Activated T-cell treated with anti-CD3 and anti-CD28 coated beads for 48 hours (primary cell): ENCODE measurements at places on chromosomes 6 and 20.

GRCh38 chr6:40791004-40791403, 203.8 kb upstream of the LRFN2 start:
- no peak for DNase-seq

- DNase-seq, result no peak
Observed at GRCh38 chr6:167227984-167228383, 63.1 kb upstream of the UNC93A start.

GRCh38 chr20:61886721-61887595, 178.7 kb downstream of the TAF4 start:
- peak; percentile 25 for DNase-seq

DNA sequence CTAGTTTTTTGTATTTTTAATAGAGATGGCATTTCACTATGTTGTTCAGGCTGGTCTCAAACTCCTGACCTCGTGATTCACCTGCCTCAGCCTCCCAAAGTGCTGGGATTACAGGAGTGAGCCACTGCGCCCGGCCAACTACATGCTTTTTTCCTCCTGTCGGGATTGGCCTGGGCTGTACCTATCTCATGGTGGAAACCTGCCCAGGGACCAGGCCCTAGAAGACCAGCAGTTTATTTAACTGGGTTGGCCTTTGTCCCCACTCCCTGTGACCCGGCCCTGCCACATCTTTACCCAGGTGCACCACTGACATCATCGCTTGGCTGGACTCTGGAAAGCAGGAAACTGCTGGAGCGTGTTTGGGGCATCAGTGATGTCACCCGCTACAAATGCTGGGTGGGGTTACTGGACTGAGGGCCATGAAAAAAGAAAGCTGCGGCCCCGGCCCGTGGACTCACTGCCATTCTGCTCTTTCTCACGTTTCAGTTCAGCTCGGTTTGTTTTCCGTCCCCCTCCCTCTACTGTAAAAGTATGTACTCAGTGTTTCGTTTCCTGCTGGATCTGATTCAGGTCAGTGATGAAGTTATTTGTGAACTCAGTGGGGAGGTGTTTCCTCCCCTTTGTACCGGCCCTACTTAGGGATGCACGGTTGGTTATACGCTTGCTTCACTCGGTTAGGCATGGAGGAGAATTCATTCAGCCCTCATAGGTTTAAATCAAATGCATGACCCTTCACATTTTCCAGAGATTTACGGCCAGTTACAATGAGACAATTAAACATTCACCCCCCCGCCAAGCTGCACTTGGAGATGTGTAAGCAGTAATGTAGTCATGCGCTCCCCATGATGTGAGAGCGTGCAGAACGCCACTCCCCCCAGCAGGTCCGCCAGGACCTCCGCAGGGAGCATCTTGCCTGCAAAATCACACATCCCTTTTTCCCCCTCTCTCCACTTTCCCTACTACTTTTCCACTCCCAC, 179.3 kb downstream of the MTHFD1L start:
- DNase-seq, result no peak

- no peak for DNase-seq
Observed at GRCh38 chr6:76490456-76490855, 418.0 kb upstream of the IMPG1 start.

- no peak for DNase-seq
Observed at GRCh38 chr6:14443629-14444268, 326.2 kb downstream of the CD83 start.

DNA sequence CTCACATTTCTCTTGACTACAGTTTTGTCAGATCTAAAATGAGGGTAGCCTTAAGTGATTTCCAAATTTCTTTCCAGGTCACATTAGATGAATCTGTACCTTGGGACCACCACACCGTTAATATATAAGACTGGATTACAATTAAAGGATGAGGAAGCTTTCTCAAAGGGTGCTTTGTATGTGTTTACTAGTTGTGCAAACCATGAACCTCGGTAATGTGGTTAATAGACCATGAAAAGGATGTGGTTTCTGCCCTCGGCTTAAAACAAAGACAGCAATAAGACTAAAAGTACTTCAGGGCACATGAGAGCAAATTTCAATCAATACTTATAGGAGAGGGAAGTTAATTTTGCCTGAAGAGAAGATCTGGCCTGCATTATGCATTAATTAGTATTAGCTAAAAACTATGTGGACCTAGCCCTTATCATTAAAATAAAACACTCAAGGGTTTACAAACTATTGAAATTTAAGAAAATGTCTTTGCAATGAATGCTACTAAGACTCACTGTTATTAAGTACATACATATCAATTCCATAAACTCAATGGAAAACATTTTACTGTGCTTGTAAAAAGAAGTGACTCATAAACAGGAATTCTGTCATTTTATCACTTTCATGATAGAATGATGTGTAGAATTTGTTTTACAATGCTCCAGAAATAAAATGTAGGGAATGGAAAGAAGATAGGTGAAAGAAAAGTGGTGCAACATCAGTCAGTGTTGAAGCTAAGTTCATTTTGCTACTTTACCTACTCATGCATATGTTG, 936 bp upstream of the TMX4 start:
- DNase-seq, result no peak

DNA sequence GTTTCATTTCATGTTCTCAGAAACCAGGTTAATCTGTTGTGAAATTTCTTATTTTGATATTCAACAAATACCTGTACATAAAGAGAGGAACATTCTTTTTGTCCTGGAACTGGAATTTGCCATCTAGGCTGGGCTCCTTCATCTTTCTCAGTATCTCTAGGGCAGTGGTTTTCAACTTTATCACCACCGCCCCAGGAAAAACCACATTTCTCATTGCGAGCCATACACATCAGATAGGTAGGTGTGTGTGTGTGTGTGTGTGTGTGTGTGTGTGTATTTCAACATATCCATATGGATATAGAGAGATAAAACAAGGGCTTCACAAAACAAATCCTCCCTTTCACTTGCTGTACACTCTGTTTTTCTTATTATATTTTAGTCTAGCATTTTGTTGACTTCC, 24.1 kb downstream of the BFSP1 start:
- no peak for DNase-seq

GRCh38 chr6:104613416-104614001, 246.2 kb downstream of the HACE1 start:
- no peak for DNase-seq

GRCh38 chr6:5090603-5091002, 5.5 kb downstream of the PPP1R3G start:
- no peak for DNase-seq

DNA sequence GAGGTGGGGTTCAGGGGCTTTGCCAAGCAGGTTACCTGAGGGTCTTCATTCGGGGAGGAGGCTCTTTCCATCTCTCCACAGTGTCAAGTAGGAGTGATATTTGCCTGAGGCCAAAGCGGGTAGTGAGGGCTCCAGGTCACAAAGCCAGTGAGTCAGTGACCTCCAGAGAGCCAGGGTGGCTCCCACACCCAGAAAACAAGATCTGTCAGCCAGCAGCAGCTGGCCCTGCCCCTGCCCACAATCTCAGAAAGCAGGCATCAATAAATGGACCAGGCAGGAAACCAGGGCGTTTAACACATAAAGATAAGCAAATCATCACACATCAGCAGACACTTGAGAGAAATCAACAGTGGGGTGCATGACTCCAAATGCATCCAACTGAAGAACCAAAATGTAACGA, 250.8 kb downstream of the CDH26 start:
- DNase-seq, result no peak

DNA sequence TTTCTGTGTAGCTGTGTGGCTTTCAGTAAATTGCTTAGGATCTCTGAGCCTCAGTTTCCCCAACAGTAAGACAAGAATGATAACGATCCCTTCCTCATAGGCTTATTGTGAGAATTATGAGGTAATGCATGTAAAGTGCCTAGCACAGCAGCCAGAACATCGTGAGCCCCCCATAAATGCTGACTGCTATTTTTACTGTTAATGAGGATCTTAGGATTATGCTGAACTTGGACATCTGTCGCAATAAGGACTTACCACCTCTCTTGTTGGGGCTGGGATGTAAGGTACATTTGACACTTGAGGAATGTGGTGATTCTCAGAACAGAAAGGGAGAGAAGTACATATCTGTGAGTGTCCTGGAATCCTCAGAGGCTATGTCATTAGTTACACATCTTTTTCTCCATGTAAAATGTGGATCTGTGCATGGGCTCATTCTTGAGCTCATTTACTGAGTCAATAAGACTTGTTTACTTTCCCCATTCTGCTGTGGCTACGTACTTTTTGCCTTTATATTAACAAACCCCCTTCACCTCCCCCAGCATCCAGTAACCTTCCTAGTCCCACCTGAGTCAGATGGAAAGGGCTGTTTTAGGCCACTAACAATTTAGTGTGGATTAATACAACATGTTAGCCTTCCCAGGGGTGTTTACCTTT, 64.4 kb upstream of the PLEKHG1 start:
- no peak for DNase-seq

DNA sequence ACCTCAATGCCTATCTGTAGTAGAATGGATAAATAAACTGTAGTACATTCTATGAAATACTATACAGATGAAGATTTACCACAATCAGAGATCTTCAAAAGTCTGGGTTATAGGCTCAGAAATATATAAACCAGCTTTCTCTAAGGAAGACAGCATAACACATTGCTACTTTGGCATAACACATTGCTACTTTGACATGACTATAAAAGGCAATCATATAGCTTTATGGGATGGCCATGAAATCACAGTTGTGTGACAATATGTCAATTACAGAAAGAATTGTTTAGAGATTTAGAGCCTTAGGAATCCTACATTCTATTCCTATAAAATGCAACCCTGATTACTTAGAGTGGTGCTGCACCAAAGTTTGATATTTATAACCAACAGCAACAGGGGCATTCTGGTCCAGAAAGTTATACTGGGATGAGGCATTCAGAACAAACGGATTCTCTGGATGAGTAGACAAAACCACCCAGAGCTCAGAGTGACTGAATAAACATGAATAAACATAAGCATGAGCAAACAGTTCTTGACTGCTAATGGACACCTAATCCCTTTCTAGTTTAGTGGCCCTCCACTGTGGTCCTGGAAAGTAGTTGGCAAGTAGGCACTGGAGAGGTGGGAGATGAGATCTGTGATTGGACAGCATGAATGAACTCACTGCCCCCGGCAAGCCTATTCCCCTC, 12.0 kb downstream of the TTI1 start:
- no peak for DNase-seq

DNA sequence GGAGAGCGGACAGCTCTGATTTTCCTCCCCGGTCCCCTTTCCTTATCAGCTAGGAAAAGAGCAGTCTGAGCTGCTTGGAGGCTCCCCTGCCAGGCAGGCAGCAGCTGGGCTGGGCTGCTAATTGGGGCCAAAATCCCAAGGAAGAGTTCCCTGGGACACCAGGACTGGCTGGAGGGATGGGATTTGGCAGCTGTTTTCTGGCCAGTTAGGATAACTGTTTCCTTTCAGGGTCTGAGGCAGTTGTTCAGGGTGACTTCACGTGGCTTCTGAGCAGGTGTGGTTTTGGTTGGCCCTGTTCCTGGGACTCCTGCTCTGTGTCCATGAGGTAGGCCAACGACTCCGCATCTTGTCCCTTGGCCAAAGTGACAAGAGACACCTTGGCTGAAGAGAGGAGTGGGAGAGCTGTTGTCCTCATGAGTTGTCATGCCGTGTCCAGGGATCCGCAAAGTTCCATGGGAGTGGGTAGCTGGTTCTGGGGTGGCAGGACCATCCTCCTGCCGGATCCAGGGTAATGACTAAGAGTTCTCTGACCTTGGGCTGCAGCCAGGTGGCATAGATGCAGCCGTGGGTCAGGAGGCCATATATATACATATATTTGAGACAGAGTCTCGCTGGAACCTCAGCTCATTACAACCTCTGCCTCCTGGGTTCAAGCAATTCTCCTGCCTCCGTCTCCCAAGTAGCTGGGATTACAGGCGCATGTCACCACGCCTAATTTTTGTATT, 21.2 kb downstream of the MRPS18A start:
- no peak for DNase-seq

DNA sequence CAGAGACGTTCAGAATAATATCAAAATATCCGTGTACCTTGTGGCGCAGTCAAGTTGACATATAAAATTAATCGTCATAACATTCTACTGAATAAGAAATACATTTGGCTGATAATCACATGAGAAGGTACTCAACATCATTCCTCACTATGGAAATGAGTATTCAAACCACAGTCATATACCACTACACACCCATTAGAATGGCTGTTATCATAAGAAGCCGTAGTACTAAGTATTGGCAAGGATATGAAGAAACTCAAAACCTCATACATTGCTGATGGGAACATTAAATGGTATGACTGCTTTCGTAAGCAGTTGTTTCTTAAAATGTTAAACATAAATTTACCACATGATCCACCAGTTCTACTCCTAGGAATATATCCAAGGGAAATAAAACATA, 244.7 kb downstream of the CDKAL1 start:
- DNase-seq, result no peak

- peak; percentile 81 for DNase-seq
Observed at GRCh38 chr6:31652925-31653724, 664 bp upstream of the BAG6 start.

GRCh38 chr6:35419961-35420360, 32.2 kb upstream of the FANCE start:
- DNase-seq, result no peak
